Cerebellum (tissue), 4 donors: ENCODE measurements at places on chromosomes 5 and 9.

DNA sequence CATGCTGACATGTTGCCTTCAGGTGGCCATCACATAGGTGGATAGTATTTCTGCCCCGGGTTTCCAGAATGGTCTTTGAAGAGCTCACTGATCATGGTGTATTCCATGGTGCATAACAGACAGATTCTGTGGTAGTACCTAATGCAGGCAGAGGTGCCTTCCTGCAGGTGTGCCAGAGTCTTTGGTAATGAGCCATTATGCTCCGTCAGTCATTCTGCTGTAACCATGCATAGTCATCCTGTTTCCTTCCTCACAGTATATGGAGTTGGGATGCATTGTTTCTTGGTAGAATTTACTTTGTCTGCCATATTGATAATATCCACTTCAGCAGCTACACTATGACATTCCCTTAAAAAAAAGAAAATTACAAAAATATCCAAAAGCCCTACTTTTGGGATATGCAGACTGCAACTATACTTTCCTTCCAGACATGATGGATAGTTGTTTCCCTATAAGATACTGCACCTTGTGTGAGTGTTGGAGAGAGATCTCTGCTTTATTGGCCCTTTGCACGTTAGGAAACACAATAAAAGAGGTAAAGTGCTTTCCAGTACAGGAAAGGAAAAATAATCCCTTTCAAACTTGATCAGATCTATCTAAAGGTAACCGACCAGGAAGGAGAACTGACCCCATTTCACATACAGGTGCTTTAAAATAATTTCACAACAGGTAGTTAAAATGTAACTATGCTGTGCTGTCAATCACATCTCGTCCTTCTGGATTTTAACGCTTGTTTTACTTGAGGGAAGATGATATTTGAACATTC lies 537.5 kb upstream of the WWC1 start:
- no peak for DNase-seq

DNA sequence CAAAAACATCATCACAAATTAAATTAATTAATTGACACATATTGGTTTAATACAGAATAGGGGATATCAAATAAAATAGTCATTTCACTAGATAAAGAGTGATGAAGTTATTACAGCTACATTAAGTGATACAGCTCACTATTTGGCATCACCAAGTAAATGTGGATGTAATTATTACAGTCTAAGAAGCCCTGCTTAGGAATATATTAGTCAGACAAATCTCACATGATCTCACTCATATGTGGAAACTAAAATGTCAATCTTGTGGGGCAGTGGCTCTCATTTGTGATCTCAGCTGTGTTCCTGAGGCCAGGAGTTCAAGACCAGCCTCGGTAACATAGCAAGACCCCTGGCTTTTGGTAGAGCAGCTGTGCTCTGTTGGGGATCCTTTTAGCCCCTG lies 233.4 kb upstream of the RGMB start:
- DNase-seq = no peak

GRCh38 chr9:1456301-1457024 lies 406.3 kb downstream of the DMRT2 start:
- DNase-seq = no peak

- no peak for DNase-seq
Observed at GRCh38 chr5:173839117-173839713, 48.9 kb upstream of the CPEB4 start.

DNA sequence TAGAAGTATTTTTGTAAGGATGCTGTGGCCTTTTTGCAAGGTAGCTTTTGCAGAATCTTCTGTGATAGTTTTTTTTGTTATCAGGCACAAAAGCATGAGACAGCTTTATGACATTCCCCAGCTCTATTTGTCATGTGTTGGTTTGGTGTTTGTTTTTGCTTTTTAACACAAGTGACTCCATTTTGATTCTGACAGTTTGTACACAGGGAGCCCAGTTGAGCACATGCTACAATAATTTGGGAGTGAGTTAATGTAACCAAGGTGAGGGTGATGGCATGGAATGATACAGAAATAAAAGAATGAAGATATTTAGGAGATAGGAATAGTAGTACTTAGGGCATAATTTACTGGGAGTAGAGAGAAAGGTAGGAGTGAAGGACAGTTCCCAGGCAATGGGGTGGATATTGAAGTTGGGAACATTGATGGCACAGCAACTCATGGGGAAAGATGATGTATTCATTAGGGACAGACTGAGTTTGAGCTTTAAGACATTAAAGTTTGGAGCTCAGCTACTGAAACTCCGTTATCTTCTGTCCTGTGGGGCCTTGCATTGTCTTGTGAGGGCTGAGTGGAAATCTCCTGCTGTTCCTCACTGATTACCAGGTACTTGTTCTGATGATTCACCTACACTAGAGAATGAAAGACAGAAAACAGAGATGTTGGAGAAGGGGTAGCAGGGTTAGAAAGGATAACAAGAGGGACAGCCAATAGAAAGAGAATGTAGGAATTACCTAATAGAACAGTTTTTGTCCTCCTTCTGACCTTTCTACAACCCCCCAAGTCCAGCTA lies 88.3 kb upstream of the CCDC112 start:
- no peak for DNase-seq

- DNase-seq = no peak
Observed at GRCh38 chr5:39662945-39663344, 238.2 kb upstream of the DAB2 start.

DNA sequence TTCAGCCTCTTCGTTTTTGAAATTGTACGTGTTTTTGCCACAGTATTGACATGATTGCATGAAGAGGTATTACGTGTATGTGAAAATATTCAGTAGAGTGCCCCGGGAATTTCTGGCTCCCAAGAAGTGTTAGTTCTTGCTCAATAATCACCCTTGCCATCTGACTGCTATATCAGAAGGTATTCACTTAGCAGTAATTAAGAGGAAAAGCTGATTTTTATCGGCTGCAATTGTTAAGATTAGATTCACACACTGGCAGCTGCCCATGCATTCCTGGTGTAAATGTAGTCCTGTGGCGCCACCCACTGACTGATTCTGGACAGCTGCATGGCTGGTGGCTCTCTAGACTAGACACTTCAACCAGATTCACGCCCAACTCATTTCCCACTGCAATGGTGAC lies 440.1 kb upstream of the ADAMTS16 start:
- DNase-seq = no peak

GRCh38 chr5:58294598-58295305 lies 165.1 kb downstream of the PLK2 start:
- no peak for DNase-seq
